ENCODE measurements at places on chromosomes 2 and 18. TPM values are rescaled to one million over a fixed set of nuclear protein-coding genes. Genes with fewer than 3 reads are reported as not detected.

- no peak for DNase-seq
Observed at GRCh38 chr2:25032094-25032493, 9.8 kb upstream of the EFR3B start.

DNA sequence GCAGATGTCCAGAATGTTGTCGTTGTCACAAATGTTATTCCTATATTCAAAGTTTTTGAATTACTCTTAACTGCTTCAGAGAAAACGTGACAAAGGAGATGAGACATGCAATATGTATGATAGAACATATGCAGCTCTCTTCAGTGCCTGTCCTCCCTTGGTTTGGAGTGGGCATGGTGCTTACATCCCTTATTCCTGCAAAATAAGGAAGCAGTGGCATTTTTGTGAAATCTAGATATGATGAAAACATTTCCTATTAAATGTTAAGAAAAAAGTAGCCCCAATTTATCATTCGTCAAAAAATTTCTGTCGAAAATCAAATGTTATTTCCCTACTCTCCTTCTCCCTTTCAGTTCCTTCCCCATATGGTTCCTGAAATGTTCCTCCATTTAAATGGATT, 457.5 kb upstream of the FANCL start:
- DNase-seq: no peak

The FER1L5 gene
- under 0.01 TPM for total RNA-seq

The OTX1 gene
- total RNA-seq: 0.20 TPM

The MSH2 gene
- total RNA-seq: 34.4 TPM

The CNTNAP5 gene
- 0.20 TPM for total RNA-seq

DNA sequence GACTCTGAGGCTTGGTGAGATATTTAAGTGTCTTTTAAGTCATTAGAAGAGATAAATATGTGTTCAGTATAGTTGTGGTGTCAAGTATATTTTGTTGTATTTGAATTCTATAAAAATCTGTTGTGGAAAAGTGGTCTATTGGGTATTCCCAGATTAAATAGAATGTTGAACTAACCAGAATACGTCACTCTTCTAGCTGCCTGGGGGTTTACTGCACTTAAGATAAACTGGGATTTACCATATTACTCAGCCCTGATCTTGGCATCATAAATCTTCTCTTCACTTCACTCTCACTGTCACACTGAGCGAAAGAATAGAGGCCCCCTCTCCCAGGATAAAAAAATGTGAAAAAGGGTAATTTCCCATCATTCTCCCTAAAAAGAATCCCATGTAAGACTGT, 129.8 kb downstream of the BCL2 start:
- no peak for DNase-seq

Measured in renal cortical epithelial cell (primary cell).